ENCODE measurements at places on chromosomes 5 and 9.

DNA sequence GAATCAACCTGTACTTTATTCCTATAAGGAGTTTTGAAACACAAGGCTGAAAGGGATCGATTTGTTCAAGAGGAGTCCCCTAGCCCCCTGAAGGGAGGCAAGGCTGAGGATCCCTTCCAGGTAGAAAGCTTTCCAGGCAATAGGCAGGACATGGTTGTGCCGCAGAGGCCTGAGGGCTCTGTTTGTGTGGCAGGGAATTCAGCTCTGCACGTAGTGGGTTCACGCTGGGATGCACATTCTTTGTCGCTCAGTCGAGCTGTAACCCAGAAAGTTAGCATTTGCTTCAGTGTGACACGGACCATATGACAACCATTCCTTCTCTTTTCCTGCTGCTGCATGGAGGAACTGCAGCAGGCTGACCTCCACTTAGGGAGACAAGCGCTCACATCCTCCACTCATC lies 65.6 kb upstream of the TRIO start:
- DNase-seq: no peak

- no peak for DNase-seq
Measured at GRCh38 chr5:33781286-33781685, 110.5 kb downstream of the ADAMTS12 start.

DNA sequence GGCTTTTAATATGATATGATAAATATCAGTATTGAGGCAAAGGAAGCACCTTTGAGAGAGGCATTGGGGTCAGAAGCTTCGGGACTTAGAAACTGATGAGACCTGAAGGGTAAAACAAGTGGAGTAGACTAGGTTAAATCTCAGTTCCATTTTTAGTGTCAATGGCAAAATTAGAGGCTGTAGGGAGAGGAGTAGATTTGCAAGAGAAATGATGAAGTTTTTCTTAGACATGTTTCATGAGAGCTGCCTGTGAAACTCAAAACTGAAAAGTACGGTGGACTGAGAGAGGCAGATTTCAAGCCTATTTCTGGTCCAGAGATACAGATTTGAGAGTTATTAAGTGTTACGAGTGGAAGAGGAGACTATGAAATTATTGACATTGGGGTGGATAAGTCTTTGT lies 278.5 kb downstream of the TAF11L14 start:
- no peak for DNase-seq

GRCh38 chr5:157459715-157460599 lies at the start of gene NIPAL4:
Gene NIPAL4, plus strand, starts transcription at chr5:157460213. Its CDS starts 108 bp downstream, at chr5:157460321.
- no peak for DNase-seq

DNA sequence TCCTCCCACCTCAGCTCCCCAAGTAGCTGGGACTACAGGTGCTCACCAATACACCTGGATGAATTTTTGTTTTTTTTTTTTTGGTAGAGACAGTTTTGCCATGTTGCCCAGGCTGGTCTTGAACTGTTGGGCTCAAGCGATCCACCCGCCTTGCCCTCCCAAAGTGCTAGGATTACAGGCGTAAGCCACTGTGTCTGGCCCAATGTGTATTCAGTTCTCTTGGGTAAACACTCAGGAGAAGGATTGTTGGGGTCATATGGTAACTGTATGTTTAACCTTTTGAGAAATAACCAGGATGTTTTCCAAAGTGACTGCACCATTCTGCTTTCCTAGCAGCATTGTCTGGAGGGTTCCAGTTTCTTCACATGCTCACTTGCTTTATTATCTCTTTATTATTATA lies 67.4 kb downstream of the TNPO1 start:
- DNase-seq: no peak
